ENCODE measurements at places on chromosomes 1 and 21. TPM values are rescaled to one million over a fixed set of nuclear protein-coding genes. Genes with fewer than 3 reads are reported as not detected.

WNT9A gene
- 0.37 TPM for total RNA-seq

MUL1 gene
- 38.0 TPM for total RNA-seq

RHBDL2 gene
- not detected for total RNA-seq

MROH7 gene
- not detected for total RNA-seq

ATP6V1G3 gene
- total RNA-seq = not detected

GUK1 gene
- total RNA-seq = 185 TPM

JAM2 gene
- 3.1 TPM for total RNA-seq

KLF17 gene
- not detected for total RNA-seq

LRRC53 gene
- total RNA-seq = not detected

PFKL gene
- total RNA-seq = 51.0 TPM

EDARADD gene
- 1.1 TPM for total RNA-seq

KRTAP21-2 gene
- not detected for total RNA-seq
